Right cardiac atrium (tissue), 5 donors: ENCODE measurements at places on chromosomes 5 and 9.

DNA sequence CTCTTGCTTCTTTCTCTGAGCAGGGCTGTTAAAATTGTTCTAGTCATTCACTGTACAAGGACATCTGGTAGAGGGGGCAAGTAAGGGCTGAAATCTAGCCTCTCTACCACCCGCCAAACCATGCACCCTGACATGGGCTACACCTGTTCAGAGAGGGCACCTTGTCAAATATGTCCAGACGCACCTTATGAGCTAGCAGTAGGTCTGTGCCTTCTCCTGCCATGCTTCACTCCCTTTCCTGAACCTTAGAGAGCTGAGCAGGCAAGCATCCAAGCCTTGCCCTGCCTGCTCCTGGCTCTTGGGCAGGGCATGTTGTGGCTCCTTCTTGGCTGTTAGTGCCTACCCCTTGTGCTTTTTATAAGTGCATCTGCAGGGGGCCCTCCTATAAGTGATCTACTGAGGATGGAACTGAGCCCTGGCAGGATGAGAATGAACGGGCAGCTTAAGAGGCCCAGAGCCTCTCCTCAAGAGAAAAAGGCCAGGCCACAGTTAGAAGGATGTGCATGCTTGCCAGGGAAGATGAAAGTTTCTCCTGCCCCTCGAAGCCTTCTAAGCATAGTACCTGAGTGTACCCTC lies 3.8 kb upstream of the NEUROG1 start:
- DNase-seq = no peak

GRCh38 chr9:83012922-83013838 lies 49.8 kb downstream of the RASEF start:
- DNase-seq = no peak

GRCh38 chr5:131265311-131265803 lies 1.5 kb downstream of the CDC42SE2 start:
- no peak for DNase-seq

GRCh38 chr9:132943651-132944293 lies 644 bp downstream of the TSC1 start:
- no peak for DNase-seq

GRCh38 chr9:134570151-134570621 lies 71.4 kb upstream of the COL5A1 start:
- DNase-seq = no peak

GRCh38 chr9:83959061-83959460 lies 21.0 kb downstream of the HNRNPK start:
- DNase-seq = no peak

- DNase-seq = no peak
Observed at GRCh38 chr9:87405677-87406542, 91.8 kb upstream of the DAPK1 start.

DNA sequence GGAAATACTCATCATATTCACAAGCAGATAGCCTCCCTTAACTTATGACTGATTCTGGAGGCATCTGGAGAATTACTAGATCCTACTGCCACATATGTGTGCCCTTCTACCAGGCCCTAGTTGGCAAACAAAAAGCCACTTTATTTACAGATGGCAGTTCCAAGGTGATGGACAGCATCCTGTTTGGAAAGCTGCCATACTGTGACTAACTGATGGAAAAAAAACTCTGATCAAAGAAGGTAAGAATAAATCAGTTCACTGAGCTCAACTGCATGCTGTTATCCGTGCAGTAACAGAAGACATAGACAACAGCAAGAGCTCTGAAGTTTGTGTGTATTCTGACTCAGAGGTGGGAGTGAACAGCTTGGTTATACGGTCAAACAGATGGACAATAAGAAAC lies 279.8 kb upstream of the POU5F2 start:
- no peak for DNase-seq

DNA sequence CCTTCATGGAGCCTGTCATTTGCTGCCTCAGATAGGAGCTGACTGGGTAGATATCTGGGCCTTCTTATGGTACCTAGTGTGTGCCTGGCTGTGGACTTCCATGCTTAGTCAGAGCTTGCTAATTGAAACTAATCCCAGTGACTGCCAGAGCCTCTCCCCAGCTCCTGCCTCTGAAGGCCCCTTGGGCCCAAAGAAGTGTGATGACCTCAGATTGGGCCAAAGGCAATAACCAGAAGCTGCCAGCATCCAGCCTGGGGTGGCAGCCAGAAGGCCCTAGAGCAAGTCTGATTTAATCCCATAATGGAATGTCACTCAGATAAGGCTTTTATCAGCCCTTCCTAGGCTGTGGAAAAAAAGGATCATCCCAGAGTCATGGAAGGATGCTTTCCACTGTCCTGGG lies 17.1 kb upstream of the CDC23 start:
- peak; percentile 91 for DNase-seq

- DNase-seq = no peak
Observed at GRCh38 chr5:148471379-148471778, 87.6 kb downstream of the FBXO38 start.

GRCh38 chr5:154193283-154193682 lies 2.8 kb downstream of the GALNT10 start:
- DNase-seq = no peak

DNA sequence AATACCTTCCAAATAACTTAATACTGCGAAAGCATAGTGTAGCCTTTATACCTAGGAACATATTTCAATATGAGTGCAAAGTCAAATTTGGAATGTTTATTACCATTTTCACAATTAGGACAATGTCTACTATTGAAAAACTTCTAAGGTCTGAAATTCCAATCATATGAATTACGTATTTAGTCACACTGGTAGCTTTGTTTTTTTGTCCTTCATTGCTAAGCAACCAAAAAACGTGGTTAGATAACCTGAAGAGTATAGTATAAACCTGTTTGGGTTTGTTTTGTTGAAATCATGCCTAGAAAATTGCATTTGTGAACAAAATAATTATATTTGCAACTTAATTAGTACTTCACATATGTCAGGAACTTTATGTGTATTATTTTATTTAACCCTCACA lies 134.2 kb downstream of the FBXO4 start:
- no peak for DNase-seq

DNA sequence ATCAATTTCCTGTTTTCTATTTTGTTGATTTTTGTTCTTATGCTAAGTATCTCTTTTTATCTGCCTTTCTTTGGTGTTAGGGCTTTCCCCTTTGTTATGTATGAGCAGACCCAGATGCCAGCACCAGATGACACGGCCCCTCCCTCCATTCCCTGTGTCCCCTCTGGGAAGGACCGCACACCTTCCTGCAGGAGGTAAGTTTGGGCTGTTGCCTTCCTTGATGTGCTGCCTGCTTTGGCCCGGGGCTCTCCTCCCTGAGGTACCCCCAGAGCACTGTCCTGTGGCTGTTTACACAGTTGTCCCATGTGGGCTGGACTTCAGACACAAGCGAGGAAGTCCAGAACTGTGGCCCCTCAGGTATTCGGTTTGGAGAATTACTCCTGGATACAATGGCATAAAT lies 343.8 kb upstream of the IRX1 start:
- no peak for DNase-seq

DNA sequence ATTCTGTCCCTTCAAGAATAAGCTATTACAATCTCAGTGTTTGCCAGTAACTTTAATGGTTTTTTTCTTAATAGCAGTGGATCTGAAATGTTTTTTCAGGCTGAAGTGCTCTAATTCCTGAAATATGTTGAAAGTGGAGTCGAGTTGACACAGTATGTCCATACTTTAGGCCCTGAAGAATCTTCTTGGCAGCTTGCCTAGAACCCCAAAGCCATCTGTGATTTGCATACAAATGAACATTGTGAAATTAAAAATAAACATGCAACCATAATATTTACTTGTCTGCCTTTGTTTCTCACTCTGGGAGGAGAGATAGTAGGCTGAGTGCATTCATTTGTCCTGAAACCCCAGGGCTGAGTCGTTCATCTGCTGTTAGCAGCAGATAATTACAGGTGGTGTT lies 152.7 kb downstream of the ADCY2 start:
- DNase-seq = no peak
